Substantia nigra (tissue), 51 donors: ENCODE measurements at places on chromosomes 1 and 21.

DNA sequence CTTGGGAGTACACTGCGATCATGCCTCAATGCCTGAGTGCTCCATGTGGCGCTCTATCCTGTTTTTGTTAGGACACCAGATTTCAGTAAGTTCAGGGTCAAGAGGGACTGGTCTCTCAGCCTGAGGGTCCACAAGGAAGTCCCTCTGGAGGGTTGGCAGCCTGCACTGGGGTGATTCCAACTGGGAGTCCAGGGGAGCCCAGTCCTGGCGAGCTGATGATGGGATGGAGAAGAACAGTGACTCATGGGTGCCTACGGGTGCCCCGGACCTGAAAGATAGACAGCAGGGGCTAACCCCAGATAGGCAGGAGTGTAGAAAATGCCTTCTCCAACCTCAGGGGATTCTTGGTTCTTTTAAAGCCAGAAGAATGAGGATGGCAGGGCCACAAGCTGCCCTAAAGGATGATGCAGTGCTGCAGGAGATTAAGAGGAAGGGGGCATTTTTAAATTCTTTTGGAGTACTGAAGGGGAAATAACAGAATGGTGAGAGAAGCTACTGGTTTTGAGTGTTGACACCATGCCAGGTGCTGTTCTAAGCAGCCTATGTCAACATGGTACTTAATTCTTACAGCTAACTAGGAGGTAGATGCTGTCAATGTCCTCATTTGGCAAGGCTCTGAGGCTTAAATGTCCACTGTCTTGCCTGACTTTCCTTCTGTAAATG, 68.4 kb upstream of the TLR5 start:
- DNase-seq: no peak

DNA sequence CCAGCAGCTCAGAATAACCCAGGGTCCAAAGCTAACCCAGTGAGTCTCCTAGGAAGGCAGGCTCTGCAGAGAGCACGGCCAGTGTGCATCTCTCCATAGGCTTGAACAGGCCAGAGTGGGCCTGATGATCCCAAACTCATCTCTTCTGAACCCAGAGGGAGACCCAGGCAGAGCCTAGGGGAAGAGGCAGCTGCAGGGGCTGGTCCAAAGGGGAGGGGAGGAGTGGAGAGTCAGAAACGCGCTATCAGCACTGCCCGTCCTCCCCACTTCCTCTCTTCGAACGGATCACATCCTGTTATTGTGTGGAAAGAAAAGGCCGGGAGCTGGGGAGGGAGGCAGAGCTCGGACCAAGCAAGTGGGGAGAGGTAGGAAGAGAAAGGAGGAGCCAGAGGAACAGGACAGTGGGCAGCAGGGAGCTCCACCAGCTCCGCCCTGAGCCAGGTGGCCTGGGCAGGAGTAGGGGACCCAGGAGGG, 20.2 kb downstream of the TAL1 start:
- peak; percentile 24 for DNase-seq

DNA sequence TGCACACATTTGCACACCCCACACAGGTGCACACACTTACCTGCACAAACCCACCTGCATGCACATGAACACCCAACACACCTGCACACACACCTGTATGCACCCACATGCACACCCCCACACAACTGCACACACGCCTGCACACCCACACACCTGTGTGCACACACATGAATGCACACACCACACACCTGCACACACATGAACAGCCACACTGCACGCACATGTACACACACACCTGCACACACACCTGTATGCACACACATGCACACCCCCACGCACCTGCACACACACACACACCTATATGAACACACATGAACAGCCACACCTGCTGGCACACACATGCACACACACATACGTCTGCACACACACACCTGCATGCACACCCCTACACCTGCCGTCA, 17.9 kb upstream of the TTC34 start:
- no peak for DNase-seq

- no peak for DNase-seq
Observed at GRCh38 chr1:196209265-196209664, 399.0 kb downstream of the KCNT2 start.

- DNase-seq: no peak
Observed at GRCh38 chr1:228009116-228009827, 2.5 kb downstream of the WNT3A start.

- DNase-seq: no peak
Observed at GRCh38 chr1:245060684-245061374, 94.0 kb upstream of the KIF26B start.

DNA sequence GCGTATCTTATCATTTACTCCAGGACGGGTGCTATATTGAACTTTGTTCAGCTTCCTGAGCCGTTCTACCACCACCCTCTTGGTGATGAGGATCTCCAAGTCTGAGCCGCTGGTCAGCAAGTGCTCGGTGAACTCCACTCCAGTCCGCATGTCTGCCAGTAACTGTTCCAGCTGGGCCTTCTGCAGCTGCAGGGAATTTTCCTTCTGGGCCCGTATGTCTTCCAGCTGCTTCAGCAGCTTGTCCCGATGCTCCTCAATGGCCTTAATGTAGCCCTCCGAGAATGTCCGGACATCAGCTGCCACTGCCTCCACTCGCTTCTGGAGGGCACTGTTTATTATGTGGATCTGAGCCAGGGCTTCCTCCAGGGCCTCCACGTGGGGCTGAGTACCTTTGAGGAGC, 3.4 kb downstream of the TRIM45 start:
- DNase-seq: no peak

DNA sequence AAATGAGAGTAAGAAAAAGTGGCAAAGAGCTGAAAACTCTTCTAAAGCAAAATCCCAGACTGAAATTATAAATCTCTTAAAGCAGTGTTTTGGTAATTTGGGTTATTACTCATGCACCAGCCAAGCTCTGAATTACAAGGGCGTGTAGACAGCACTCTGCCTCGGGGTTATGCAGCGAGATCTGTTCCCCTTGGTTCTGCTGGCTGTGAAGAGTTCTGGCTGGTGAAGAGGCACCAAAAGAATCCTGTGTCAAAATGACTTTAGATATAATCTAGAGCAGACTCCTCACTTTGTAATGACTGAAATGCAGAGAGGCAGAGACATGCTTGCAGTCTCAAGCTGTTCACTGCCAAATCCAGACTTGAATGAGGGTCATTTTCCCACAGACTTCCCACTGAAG, 461.8 kb upstream of the CXADR start:
- no peak for DNase-seq

GRCh38 chr1:226400519-226401354, 7.2 kb downstream of the PARP1 start:
- DNase-seq: no peak

- DNase-seq: no peak
Observed at GRCh38 chr1:8495928-8496401, 178.1 kb downstream of the SLC45A1 start.

DNA sequence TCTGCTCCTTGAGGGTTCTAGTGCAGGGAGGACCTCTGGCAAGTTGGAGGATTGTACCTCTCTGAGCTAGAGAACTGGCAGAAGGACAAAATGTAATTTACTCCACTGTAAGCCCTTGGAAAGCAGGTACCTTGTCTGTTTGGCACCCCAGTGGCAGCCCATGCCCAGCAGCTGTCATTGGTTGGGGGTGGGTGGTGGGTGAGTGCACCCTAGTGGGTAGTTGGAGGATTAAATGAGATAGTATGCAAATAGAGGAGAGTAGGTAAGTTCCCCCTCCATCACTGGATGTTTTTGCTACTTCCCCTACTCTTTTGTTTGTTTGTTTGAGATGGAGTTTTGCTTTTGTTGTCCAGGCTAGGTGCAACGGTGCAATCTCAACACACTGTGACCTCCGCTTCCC, 69.8 kb downstream of the RYR2 start:
- no peak for DNase-seq

- no peak for DNase-seq
Observed at GRCh38 chr1:87586501-87586900, 257.8 kb downstream of the LMO4 start.

DNA sequence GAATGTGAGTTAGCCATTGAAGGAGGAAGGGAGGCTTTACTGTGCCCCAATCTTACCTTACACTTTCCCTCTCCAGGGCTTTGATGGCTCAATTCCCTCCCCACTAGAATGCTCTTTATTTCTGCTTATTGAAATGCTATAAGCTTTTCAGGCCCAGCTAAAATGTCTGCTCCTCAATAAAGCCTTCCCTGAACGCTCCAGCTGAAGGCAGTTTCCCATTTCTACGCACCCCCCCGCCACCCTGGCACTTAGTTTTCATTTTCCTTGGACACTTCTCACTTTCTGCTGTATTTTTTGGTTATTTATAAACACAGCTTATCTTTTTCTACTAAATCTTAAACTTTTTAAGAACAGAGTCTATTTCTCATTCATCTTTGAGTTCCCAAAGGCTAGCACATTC, 7.1 kb upstream of the TMEM167B start:
- no peak for DNase-seq

DNA sequence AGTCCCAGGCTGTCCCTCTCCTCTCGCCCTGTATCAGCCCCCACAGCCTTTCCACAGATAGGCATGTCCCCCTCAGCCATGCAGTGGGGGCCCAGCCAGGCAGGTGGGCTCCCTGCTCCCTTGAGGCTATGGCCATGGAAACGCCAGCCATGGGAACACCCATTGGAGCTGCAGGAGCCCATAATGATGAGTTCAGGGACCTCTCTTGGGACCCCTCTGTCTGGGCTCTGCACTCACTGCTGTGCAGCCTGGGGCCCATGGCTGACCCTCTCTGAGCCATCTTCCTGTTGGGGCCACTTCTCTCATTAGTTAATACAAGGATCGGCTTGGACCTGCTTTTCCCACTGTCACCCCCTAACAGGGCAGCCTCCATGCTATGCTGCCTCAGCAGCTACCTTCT, 33.2 kb downstream of the WNT3A start:
- DNase-seq: no peak

- DNase-seq: no peak
Observed at GRCh38 chr1:23555270-23555985, 3.9 kb downstream of the ID3 start.

DNA sequence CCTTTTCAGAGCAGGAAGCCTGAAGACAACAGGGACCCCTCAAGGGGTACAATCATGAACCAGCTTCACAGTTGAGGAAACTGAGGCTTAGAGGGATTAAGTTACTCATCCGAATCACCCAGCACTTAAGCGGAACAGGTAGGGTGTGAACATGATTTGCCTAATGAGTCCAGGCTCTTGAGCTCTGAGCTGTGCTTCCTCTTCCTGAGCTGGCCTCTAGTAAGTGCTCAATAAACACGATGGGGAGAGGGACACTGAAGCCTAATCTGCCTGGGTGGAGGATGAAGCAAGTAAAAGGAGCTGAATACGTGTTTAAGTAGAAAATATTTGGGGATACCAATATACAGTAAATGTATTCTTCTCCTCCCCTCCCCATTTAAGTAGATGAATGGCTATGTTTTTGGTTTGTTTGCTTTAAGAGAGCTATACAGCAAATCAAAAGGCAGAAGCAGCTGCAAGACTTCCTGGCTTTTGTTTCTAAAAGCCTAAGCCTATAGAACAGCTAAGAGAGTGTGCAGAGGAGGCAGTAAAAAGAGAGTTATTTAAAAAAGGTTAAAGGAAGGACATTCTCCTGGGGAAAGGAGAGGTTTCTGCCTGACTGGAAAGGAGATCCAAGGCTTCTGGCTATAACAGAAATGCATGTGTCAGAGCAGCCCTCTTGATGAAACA, 20.5 kb downstream of the STPG1 start:
- DNase-seq: no peak

DNA sequence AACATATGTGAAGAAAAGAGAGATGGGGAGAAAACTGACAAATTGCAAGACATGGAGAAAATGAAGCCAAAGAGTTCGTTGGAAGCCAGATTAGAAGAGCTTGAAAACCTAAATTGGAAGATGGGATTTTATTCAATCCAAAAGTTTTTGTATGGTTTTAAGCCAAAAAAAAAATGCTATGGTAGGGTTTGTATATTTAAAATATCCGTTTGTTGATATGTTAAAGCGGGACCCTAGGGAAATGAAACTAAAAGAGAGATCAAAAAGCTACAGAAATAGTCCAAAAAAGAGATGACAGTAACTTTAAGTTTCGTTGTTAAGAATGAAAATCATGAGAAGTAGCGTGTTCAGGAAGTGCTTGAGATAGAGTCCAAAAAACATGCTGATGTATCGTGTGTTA, 617.7 kb upstream of the ADGRL2 start:
- DNase-seq: no peak

DNA sequence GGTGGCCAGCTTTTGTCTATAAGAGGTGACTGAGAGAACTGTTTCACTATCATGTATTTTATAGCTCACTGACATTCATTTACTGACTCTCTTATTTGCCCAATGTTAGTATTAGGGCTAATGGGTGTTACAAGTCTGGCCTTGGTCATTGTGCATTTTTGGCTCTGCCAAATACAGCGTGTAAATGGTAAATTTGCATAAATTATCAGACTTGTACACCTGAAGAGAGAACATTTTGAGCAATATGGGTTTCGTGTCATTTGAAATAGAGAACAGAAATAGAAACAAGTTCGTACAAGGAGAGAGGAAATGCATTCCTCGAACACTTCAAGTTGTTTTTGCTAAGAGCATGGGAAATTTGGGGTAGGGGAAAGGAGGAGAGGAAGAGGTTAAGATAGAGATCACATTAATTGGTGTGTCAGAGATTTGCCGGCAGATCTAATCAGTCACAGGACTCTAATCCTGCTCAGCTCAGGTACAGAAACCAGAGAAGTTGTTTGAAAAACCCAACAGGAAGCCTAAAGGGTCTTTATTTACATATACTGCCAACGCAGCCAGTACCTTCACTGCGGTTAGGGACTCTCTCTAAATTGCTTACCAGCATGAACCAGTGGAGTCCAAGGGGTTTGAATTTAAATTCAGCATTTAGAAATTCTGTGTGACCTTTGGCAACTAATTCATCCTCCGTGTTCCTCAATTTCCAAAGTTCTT, 261.5 kb downstream of the GPATCH2 start:
- no peak for DNase-seq

DNA sequence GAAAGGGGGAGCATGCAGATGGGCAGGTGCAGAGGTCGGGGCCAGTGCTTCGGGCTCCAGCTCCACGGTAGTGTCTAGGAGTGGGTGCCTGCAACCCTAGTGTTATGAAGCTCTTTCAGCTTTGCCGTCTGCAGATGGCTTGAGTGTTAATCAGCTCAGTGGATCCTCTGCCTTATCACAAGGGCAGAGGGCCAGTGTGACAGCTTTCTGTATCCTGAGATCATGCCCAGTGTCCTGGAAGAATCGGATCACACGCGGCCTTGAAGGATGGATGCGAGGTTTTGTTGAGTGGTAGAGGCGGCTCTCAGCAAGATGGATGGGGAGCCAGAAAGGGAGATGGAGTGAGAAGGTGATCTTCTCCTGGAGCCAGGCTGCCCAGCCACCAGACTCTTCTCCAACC, 25.5 kb upstream of the C1orf146 start:
- no peak for DNase-seq

DNA sequence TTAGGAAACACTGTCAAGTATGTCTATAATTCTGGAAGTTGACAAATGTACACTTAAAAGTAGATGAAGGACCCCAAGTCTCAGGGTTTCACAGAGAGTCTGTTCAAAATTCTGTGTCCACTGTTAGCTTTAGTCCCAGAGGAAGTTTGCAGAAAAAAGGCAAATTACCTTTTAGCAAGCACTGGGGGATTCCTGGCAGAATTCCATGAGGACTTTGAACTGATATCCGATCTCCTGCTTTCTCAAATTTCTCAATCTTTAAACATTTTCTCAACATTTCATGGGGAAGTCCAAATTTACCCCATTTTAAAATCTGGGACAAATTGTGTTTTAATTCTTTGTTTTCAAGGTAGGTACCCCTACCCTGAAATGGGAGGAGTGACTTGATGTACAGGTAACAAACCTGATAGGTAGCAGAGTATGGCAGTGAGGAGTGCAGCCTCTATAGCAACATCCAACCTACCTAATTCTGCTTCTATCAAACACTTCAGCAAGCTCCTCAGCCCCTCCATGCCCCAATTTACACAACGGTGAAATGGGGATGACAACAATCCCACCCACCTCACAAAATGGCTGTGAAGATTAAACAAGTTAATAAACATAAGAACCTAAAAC, 344.9 kb downstream of the OMA1 start:
- DNase-seq: no peak
